ENCODE measurements at places on chromosomes 7 and 10.

GRCh38 chr7:81140775-81141174 is 221.9 kb upstream of the SEMA3C start:
- no peak for DNase-seq

DNA sequence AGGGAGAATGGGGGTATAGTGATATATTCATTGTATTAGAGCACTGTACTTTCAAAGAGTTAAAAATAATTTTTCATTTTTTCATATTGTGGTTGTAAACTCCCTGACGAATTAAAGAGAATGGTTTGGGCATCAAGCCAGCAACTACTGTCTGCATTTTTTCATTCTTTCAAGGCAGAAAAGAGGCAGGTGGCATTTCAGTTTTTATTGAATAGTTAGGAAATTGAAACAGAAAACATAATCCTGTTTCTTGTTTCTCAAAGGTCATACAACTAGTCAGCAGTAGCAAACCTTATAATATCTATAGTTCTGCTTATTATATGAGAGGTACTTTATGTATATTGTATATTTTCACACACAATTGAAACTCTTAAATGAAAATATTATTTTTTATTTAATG is 303.9 kb upstream of the KCND2 start:
- no peak for DNase-seq

- no peak for DNase-seq
These were observed 53.1 kb upstream of the C7orf33 start for GRCh38 chr7:148537435-148537834.

- no peak for DNase-seq
These were observed 12.6 kb upstream of the NRBF2 start for GRCh38 chr10:63120554-63120953.
